Motor neuron (in vitro differentiated cells): ENCODE measurements at places on chromosomes 6 and 20.

GRCh38 chr6:34103321-34103720 lies 42.6 kb downstream of the GRM4 start:
- ATAC-seq = peak; percentile 9

DNA sequence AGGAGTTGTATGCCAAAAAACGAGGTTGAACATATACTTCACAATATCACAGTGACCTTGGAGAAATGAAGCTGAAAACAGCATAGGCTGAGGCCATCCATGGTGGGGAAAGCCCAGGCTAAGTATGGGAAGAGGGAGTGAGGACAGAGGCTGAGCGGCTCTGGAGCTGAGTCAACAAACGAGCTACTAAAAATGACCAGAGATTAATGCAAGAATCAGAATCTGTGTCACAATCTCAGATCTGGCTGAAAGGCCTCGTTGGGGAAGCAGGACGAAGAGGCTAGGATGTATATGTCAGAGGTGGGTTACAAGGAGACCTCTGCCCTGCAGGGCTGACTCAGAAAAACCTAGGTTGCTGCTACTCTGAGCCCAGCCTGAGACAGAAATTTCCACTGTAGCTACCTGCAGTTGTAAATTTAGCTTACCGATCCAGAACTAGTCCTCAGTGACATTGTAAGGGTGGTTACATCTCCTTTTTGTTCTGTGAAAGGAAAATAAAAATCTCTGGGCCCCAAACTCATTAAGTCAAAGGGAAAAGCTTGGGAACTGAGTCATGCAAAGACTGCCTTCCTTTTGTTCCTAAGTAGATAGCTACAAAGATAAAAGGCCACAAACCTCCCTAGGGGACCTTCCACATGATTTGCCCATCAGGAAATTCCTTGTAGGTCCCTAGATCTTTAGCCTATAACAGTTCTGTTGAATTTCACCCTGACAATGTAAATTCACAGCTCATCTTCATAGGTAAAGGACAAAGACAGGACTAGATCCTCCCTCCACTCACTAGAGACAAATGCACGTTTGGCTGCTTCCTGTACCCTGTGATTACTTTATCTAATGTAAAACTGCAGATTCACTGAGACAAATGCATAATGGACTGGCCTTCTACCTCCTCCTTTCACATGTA lies 8.5 kb upstream of the TUBB2A start:
- ATAC-seq = no peak

DNA sequence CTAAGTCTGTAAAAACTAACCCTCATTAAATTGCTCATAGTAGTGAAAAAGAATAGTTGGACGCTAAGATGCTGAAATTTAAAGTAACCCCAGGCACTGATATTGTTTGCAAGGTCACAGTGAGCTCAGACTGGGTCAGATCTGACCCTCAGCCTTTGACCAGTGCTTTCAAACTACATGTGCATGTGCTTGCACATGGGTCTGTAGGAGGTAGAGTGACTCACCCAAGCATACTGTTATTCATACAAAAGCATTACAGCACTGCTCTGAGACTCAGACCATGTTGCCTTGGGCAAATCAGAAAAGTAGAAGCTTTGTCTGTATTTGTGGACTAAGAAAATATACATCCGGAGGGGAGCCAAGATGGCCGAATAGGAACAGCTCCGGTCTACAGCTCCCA lies 326.4 kb upstream of the MARCKS start:
- peak; percentile 100 for ATAC-seq

DNA sequence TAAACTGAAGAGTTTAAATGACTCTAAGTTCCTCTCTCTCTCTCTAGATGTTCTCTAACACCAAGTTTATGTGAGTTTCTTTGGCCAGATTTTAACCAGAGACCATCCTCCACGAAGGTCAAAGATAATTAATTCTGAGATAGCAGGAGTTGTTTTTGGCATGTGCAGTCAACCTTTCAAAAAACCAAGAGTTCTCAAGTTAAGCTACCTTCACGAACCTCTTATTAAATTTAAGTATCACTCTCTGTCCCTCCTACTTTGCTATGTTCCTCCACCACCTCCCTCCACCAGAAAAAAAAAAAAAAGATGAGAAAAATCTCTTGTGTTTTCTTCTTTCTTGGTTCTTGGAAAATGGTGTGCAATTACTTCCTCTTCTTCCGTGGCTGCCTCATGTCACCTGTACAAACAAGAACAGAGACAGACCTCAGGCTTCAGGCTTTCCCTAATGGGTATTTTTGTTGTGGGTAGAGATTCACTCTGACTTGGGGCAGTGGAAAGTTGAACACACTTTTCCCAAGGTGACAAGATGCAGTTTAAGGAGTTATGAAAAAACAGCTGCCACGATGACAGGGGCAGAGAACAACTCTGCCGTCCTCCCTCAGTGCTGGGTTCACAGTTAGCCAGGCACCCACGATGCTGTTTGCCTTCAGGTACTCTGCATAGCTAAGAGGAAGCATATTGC lies 64.3 kb downstream of the ADTRP start:
- no peak for ATAC-seq

DNA sequence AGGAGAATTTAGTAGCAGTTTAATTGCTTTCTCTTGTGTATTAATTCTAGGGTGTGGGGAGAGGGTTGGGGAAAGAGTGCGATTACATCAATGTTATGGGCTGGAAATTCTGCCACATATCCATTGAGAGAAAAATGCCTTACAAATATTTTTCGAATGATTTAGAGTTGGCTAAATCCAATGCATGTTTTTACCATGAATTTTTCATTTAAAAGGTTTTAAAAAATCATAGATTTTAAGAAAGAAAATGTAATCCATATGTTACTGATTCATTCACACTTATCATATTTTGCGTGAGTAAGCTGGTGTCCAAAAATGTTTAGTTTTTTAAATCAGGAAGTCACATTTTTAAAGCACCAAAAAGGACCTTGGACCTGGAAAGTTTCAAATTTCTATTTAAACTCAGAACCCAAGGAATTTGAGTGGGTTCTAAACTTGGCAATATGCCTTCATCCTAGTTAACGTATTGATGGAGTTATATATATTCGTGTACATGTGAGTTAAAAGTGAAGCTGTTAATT lies 627.4 kb upstream of the CITED2 start:
- no peak for ATAC-seq

DNA sequence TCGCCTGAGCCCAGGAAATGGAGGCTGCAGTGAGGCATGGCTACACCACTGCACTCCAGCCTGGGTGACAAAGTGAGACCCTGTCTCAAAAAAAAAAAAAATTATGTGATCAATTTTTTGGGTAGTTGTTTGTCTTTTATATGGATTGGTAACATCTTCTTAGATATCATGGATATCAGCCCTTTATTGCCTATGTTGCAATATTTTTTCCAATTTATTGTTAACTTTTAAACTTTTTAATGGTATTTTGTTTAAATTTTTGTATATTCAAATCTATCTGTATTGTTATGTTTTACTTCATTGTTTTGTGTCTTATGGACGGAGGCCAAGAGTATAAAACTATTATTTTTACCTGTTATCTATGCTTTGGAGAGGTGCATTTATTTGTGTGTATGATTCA lies 32.4 kb upstream of the LTV1 start:
- no peak for ATAC-seq

GRCh38 chr6:16004934-16005679 lies 123.8 kb upstream of the MYLIP start:
- ATAC-seq = no peak

GRCh38 chr20:9139106-9139833 lies 70.4 kb downstream of the PLCB4 start:
- ATAC-seq = no peak

GRCh38 chr6:7438011-7438410 lies 48.4 kb downstream of the RIOK1 start:
- no peak for ATAC-seq

DNA sequence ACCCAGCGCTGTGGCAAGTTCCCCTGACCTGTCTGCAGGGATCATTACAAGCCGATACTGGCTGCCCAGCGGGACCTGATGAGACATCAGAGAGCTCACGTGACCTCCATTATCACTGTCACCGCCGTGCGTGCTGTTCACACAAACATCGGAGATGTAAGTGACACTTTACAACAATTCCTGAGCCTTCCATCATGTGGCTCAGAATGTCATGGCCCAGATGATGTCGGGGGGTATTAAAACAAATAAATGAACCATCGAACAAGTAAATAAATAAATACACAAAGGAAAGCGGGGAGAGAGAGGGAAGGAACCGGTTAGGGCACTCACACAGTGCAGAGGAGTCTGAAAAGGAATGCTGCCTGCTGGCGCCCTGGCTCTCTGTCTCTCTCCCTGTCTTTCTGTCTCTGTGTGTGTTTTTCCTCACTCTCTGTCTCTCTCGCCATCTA lies 195.1 kb downstream of the BMP7 start:
- peak; percentile 88 for ATAC-seq

DNA sequence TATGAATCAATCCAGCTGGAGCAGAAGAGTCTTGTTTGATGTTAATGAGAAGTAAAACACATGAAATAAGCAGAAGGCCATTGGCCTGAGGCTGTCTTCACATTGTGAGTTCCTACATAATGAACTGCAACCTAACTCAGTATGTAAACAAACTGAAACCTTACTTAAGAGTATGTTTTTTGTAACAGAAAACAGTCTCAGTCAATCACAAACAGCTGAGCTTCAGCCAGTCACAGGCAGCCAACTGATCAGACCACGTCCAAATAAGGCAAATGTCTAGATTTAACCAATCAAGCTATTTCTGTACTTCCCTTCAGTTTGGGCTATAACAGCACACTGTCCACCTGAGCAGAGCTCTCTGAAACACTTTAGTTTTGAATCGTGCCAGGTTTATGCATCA lies 234.7 kb downstream of the TRDN start:
- ATAC-seq = peak; percentile 44

DNA sequence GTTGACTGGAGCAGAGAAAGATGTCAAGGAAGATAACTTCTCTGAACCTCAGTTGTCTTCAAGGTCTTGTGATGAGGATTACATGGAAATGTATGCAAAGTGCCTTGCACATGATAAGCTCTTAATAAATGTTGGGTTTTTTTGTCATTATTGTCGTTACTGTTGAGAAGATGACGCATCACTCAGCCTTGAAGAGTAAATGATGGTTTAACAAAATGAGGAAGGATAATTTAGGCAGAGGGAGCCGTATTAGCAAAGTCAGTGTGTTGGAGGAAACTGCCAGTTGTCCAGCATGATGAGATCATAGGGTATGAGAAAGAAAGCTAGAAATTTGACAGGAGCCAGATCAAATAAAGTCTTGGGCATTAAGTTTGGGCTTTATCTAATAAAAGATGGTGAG lies 8.8 kb upstream of the SUPT3H start:
- ATAC-seq = no peak

DNA sequence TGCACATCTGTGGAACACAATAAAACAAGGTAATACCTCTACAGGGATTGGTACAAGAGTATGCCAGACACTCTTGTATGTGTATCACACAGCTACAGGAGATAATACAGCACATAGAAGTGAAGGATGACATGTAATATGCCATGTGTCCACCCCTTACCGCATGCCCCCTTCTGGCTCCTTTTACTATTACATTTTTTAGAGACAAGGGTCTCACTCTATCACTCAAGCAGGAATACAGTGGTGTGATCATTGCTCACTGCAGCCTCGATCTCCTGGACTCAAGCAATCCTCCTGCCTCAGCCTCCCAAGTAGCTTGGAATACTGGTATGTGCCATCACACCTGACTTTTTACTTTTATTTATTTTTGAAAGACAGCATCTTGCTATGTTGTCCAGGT lies 4.2 kb upstream of the NCR3 start:
- ATAC-seq = no peak
